Colonic mucosa (tissue), 4 donors: ENCODE measurements at places on chromosomes 16 and 17. TPM values are rescaled to one million over a fixed set of nuclear protein-coding genes. Genes with fewer than 3 reads are reported as not detected.

The GALR2 gene
- 0.19 TPM for total RNA-seq

The CEP295NL gene
- total RNA-seq = 0.82 TPM

DNA sequence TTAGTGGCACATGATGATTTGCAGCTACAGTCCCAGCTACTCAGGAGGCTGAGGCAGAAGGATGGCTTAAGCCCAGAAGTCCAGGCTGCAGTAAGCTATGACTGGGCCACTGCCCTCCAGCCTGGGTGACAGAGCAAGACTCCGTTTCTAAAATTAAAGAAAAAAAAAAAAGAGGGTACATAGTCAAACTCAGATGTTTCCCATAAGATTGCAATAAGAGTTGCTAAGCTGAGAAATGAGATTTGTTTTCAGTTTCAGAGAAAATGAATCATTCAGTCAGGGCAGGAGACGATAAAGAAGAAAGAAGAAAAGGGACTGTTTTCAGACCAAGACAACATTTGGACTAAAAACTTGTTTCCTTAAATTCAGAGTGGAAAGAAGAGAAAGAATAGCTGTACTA, 30.2 kb upstream of the PHLPP2 start:
- no peak for DNase-seq

DNA sequence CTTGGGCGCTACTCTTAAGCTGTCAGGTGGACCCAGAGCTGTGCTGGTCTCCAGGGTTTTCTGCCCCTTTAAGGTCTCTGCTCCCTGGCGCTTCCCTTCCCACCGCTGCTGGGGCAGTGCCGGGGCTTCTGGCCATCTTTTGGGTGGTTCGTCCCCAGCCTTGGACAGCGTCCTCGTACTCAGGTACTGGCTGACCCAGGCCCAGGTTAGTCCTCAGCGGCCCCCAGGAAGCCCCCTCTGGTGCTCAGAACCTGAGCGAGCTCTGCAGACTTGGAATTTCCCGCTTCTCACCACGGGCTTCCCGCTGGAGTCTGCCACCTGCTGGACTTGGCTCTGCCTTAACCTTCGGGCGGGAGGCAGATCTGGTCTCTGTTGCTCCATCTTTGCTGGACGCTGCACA, 94.1 kb upstream of the ZNF750 start:
- DNase-seq = no peak

DNA sequence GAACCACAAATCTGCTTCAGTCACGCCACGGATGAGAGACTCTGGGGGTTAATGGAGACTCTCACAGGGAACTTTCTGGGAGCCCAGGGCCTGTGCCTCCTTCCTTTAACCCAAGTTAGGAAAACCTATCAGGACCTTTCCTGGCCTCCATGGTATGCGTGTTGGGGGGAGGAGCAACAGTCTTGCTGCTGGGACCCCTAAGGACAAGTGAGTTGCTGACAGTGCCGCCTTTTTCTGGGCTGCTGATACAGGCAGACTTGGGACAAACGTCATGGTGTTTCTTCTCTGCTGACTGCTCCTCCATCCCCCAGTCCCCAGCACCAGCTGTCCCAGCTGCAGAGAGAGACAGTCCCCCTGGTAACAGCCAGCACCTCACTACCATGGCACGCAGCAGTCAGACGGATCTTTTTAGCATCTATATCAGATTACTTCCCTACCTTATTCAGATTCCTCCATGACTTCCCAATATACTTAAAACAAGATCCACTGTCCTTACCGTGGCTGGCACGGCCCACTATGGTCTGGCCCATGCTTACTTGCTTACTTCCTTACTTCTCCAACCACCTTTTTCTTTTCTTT, 6.5 kb downstream of the DPEP2NB start:
- DNase-seq = no peak

DNA sequence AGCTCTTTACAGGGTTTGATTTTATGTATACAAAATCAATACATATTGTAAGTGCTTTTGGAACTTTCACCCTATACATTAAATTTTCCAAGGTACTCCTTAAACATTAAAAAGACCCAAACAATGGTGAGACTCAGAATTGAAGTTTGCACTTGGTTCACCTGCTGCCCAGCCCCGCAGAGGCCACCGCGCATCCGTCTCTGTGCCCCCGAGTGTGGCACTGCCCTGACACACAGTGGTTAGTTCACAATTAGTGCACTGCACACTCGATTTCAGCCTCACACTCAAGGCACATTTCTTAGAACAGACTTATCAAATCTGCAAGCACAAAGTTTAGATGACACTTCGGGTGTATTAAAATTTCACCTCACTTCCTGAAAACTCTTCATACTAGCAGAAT, 38.3 kb downstream of the USP7 start:
- no peak for DNase-seq

DNA sequence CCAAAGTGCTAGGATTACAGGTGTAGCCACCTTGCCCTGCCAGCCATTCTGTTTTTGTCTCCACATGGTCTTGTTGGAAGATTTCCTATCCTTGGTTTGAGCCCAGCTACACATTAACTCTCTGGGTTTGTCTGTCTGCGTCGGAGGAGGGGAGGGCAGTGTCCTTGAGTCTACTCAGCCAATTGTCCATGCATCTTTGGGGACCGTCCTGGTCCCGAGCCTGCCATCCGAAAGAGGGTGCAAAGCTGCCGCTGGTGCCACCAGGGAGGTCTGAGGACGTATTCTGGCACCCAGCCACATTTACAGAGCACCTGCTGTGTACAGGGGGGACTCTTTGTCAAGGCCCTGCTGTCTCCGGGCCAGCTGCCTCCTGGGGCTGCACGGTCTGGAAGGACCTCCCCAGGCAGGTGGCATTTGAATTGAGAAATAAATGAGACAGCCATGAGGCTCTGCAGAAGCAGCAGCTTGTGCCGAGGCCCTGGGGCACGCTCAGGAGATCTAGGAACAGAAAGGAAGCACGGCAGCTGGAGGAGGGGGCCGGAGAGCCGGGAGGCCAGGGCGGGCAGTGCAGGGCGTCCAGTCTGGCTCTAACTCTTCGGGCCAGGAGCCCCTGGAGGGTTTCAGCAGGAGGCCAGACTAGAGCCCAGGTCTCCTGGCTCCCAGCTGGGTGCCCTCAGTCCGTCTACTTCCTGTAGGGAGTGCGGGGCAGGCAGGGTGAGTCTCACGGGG, 1.5 kb downstream of the CYBA start:
- no peak for DNase-seq

DNA sequence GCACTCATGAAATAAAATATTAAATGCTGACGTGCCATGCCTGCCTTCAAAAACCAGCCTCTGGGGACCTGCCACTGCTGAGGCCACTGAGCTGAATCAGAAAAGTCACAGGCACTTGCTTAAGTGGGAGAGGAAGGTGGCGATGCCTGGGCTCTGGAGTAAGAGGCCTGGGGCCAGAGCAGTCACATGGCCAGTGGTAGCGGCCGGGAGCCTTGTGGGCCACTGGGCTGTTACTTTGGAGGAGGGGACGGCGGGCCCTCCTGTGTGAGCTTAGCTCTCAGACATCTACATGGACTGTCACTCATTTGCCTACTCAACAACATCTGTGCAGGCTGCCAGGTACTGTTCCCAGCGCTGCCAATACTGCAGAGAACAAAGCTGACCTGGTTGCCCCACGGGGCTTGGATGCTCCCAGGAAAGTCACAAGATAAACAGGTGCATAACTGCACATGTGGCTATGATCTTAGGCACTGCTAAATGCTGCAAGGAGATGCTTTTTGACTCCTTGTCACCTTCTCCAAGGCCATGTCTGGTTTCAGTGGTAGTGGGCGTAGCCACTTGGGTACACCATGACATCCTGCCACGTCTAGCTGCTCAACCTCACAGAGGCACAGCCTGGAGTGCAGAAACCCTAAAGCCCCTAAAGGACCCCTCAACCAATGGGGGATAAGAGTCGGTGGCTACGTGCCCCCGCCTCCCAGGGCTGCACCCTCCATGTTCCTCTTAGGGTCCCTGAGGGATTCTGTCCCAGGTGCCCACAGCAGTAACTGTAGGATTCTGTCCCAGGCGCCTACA, 11.6 kb downstream of the COTL1 start:
- DNase-seq = no peak

DNA sequence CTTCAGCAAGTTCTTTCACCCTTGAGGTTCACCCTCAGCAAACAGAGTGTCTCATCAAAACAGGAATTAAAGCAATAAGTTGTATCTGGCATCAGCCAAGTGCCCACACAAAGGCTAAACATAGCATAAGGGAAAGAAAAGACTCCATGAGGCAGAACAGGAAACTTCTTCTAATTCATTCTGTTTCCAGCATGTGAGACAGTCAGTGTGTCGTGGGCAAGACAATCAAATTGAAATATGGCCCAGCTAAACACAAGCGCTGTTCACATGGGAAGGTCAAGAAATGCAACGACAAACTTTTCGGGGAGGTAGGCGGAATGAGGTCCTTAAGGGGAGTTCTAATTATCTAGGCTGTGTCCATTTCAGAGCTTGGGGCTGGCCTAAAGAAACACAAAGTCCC, 393.4 kb downstream of the HAPSTR1 start:
- DNase-seq = no peak

DNA sequence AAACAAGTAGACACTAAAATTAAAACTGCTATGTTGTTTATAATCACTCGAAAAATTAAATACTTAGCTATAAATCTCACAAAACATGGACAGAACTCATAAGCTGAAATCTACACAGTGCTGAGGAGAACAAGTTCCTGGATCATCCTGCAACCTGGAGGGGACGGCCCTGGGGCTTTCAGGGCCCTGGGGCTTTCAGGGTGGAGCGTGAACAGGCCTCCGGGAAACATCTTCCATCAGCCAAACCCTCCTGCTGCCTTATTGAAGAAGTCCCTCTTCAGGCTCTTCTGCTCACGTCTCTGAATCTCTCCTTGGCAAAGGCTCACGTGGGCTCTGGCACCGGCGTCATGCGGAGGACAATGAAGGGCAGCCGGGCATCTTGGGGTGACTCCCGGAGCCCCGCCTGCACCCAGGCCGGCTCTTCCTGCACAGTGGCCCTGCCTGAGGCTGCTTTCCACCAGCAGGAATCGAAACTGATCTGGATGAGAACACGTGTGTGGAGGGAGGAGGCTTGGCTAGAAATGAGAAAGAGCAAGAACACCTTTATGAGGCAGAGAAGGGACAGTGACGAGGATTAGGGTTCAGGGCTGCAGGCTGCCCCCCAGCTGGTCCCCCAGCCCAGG, 127.3 kb downstream of the CDRT15L2 start:
- no peak for DNase-seq

The FKBP10 gene
- total RNA-seq = 10.3 TPM

- no peak for DNase-seq
These were observed 1.8 kb downstream of the ST3GAL2 start for GRCh38 chr16:70437017-70437581.

DNA sequence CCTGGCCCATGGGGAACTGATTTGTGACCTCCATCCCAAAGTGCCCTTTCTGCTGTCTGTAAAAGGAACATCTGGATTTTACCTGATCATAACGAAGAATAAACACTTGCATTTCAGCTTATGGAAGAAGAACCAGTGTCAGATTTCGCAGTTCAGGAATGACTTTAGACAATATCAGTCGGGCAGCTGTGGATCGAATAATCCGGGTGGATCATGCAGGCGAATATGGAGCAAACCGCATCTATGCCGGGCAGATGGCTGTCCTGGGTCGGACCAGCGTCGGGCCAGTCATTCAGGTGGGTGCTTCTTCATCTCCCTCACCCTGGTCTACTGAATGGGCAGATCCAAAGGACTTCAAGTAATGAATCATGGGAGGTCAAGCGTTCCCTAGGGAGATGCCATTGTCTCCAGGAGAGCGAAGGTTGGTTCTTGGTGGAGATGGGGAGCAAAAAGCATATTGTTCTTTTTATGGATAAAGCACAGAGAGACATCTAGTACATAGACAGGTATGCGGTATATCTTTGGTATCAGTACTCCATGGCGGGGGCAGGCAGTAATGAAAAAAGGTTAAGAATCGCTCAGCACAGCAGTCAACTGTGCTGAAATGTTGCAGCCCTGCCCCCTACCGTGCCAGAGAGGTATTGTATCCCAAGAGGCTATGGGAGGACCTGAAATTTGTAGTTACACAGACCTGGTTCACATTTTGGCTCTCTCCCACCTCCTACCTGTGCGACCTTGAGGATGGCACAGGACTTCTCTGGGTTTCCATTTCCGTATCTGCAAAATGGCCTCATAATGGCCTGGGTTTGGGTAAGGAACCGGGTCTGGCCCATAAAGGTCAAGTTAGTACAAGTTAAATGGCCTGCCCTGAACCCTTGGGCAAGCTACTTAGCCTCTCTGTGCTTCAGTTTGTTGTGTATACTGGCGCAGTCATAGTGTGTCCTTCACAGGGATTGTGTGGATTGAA, 4.7 kb downstream of the COQ7 start:
- DNase-seq = peak; percentile 78

The JUP gene
- total RNA-seq = 317 TPM

The CDH3 gene
- total RNA-seq = 3.9 TPM

- DNase-seq = no peak
These were observed 22.3 kb upstream of the PLCG2 start for GRCh38 chr16:81756615-81757356.

DNA sequence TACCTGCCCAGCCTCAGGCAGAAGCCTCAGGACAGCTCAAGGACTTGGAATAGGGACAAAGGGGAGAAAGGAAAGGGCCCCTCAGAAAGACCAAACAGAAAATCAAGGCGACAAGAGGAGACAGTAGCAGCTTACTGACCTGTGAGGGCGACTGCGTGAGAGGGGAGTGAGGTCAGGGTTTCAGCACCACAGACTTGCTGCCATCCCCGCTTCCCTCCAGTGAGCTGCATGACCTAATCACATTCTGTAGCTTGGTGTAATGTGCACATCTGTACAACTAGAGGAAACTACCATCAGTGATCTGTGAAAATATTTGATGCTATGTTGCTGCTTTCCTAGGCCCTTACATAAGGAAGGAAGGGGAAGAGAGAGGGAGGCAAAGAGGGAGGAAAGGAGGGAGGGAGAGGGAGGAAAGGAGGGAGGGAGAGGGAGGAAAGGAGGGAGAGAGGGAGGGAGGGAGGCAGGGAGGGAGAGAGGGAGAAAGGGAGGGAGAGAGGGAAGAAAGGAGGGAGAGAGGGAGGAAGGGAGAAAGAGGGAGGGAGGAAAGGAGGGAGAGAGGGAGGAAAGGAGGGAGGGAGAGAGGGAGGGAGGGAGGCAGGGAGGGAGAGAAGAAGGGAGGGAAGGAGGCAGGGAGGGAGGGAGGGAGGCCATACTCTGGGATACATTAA, 404.9 kb upstream of the CDH5 start:
- DNase-seq = no peak

DNA sequence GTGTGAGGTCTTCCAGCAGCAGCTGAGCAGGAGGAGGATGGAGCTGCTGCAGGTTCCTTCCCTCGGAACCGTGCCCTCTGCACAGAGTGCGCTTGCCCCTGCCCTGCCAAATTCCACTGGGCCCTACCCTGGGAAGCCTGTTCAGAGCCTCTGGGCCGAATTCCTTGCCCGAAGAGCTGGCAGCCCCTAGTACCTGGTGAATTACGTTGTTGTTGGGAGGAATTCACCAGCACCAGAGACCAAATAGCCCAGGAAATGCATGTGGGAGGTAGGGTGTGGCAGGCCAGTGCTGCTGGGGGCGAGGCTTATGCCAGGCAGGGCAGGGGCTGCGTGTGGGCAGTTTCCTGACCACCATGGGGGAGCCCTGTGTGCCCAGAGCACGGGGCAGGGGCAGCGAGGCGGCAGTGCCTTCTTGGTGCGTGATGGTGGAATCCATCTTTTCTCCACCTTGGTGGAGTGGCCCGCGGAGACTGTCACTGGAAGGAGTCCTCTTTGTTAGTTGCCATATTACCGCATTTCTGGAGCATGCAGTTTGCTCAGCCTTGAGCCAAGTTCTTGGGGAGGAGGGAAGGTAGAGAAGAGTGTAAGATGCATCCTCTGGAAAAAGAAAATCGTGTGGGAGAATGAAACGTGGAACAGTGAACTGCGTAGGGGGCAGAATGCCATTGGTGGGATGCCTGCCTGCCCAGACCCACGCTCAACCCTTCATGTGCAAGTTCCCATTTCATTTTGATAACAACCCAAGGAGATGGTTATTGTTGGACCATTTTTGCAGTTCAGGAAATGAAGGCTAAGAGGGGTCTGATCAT, 2.3 kb downstream of the MRC2 start:
- no peak for DNase-seq
